ENCODE measurements at places on chromosomes 11 and 22.

DNA sequence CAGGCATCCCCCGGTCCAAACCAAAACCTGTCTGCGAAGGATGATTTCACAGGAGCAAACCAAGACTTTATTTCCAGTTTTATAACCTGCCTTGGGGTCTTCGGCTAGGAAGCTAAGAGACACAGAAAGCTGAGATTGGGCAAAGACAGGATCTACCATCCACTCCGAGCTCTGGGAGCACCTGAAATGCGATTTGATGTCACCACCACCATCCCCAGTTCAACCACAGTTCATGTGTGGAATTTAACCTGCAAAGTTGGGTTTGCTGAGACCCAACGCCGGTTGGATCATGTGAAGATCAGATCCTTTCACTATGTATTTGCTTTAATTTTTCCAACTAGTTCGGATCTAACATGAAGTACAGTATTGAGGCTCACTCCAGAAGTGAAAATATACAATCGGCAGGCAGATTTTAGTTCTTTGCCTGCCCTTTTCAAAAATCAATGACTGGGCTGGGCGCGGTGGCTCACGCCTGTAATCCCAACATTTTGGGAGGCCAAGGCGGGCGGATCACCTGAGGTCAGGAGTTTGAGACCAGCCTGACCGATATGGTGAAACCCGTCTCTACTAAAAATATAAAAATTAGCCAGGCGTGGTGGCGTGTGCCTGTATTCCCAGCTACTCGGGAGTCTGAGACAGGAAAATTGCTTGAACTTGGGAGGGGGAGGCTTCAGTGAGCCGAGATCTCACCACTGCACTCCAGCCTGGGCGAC, 1.4 kb upstream of the C11orf24 start:
- DNase-seq: no peak

DNA sequence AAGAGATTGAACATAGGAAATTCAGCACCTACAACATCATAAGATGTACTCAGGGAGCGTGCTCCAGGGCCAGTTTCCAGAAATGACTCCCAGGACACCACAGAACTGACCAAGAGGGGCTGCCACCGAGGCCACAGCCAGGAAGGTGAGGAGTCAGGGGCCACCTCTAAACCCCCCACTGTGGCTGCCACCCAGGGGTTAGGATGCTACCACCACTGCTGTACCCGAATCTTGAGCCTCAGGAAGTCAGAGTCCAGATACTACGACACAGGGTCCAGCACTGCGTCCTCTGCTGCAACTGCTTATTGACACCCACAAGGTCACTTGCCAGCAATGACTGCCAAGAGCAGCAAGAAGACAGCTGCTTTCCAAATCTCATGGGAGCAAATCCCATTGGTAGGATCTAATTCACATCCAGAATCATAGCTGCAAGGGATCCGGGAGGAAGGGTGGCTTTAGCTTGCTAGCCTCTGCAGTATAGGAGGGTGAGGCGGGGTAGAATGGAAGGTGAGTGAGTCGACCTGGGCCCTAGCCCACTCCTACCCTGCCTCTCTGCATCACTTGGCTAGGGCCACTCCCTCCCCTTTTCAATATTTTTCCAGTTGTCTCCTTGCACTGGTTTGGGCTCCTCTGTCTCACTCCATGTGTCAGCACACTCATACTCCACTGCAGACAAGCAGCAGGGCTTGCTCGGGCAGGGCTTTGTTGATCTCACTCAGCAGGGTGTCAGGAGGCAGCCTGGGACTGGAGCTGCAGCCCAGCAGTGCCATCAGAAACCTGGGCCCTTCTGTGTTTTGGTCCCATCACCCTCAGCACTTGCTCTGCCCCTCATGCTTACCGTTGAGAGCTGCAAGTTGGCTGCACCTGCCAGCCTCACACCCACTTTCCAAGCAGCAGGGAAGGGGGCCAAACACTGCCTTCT, 18.1 kb upstream of the CYTH4 start:
- no peak for DNase-seq

- no peak for DNase-seq
These were observed 27.0 kb downstream of the ADA2 start for GRCh38 chr22:17192186-17192585.

DNA sequence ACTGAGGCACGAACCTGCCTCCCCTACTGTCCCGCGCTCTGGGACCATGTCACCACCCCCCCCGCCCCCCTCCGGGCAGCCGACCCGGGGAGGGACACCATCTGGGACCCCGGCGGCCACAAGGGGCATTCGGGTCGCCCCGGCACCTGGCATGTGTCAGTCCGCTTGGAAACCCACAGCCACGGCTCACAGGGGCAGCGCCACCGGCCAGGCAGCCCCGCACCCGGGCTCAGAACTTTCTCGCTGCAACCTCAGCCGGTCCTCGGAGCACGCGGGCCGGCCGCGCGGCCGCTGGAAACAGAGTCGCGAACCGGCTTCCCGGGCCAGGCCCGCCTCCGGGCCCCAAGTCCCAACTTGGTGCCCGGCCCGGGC, 159.9 kb upstream of the GRK3 start:
- peak; percentile 57 for DNase-seq

GRCh38 chr22:31491218-31491962, 1.7 kb upstream of the EIF4ENIF1 start:
- no peak for DNase-seq

Data from NCI-H526 (cell line).